Activated naive CD4-positive, alpha-beta T cell treated with anti-CD3 and anti-CD28 coated beads, Interleukin-2, amount 50 U/mL, for 72 hours (primary cell): ENCODE measurements at places on chromosomes 1 and 21. TPM values are rescaled to one million over a fixed set of nuclear protein-coding genes. Genes with fewer than 3 reads are reported as not detected.

Gene DISC1
- 12.4 TPM for total RNA-seq

DNA sequence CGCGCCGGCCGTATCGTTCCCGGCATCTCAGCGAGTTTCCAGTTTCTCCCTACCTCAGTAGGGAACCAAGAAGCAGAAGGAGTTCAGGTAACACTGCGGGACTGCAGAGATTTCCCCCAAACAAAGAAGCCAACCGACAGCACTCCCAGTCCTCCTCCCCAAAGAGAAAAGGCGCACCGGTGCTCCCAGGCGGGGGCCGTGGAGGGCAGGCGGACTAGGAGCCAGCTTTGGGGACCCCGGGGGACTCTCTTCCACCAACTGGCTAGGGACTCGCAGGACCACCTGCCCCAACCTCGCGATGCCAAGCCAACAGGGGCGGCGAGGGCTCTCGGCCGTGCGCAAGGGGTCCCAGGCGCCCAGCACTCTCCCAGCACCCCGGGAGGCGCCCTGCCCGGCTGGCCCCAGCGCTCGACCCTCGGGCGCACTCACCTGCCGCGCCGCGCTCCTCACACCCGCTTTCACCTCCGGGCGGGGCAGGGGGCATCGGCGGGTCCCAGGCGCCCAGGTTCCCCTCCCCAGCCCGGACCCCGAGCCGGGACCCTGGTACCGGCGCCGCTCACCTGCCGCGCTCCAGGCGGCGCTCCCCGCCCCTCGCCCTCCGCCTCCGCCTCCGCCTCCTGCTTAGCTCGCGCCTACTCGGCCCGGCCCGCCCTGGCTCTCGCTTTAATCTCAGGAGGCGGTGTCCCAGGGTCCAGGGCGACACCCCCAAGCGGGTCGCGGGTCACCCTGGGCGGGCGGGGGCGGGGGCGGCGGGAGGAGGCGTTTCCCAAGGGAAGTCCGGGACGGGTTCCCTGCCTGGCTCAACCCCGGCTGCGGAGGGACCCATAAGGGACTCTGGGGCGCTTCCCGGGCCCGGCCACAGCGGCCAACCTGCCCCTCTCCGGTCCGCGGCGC, at the start of gene TMPRSS2:
Gene TMPRSS2, minus strand, starts transcription at position 638 of the 894 bp plus-strand sequence. CDS start 10,025 bp downstream, outside the sequence.
- no peak for DNase-seq

DNA sequence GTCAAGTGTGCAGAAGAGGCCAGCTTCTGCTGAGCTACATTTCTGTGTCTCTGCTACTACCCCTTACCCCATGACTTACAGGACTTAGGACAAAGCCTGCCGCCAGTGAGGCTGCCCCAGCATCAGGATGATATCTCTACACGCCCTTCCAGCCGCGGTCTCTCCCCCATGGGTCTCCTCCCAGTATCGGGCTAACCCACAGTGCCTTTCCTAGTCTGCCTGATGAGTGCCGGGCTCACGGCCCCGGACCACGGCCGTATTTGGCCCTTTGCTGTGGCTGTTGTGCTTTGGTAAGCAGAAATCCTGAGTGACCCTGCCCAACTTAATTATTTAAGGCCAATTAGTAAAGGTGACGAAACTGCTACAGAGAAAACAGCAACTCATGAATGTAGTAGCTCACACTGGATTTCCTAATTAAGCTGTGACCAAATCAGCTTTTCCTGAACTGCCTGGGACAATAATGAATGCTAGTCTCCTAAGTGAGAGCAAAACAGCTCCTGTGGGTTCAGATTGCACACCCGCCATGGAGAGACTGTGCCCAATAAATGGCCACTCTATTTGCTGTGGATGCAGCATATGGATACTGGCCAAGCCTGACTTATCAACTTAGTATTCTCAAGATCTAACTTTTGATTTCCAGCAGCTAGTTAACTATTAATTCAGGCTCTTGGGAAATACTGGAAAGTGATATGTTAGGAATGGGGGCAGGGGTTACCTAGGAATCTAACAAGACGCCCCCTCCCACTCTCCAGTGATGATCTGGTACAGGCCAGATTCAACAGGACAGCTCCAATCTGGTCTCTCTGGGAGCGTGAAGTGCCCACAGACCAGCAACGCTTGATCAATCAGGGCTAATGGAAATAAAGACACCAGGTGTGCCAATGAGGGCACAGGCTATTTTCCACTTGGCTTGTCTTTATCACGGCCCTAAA, 123.3 kb upstream of the IFFO2 start:
- DNase-seq, result no peak

DNA sequence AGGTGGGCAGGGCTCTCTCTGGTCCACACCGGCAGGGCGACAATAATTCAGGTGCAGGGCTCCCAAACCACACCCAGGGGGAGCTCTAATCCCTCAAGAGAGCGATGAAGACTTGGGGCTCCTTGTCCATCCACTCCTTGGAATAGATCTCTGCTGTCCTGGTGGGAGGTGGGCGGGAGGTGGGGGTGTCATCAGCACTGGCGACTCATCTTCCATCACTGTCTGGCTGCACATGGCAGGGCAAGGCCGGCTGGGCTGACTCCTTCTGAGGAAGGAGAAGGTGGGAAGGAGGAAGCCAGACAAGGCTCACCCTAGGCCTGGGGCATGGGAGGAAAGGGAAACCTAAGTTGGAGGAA, 29.3 kb downstream of the TNNT2 start:
- DNase-seq, result no peak

Gene MYOG
- total RNA-seq, result not detected

Gene TRPM2
- total RNA-seq, result 16.3 TPM

GRCh38 chr1:150225546-150225945, 10.4 kb downstream of the ANP32E start:
- no peak for DNase-seq

GRCh38 chr21:41370840-41371684, 9.2 kb downstream of the MX2 start:
- DNase-seq, result no peak

DNA sequence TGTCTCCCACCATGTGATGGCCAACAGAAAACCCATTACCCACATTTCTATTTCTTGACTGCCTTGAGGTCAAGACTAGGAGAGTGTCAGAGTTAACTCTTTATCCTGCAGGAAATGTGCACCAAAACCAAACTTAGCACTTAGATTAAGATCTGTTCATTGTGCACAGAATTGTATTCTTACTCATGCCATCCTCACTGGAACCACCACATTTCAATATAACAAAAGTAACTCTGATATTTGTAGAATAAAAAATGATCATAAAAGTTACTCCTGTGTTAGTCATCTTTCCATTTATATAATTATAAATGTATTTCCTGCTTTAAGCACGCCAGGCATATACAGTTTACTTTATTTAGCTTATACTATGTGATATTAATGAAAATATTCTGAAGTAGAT, 193.0 kb upstream of the DPYD start:
- DNase-seq, result no peak
